ENCODE measurements at places on chromosomes 6 and 20.
A peak's percentile ranks its signal among the peaks of the same experiment; 100 is the strongest.

DNA sequence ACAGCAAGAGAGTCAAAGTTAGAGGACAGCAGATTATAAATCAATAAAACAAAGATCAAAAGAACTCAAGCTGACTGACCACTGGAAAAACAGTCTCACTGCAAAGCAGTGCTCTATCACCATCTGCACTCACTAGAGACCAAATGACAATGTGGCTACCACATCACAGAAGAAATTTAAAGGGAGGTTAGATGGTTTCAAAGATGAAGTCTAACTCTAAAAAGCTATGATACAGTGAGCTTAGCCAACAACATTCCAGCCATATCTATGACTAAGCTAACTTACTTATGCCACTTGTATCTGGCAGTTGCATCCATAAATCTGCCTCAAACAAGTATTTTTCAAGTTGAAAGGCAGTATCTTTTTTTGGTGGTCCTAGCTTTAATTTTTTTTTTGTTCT, 68.6 kb downstream of the ARHGAP18 start:
- DNase-seq: peak; percentile 52

GRCh38 chr20:20503777-20504530, 136.1 kb downstream of the INSM1 start:
- no peak for DNase-seq

- DNase-seq: peak; percentile 73
Observed at GRCh38 chr6:11734861-11735613, 43.6 kb downstream of the ADTRP start.

DNA sequence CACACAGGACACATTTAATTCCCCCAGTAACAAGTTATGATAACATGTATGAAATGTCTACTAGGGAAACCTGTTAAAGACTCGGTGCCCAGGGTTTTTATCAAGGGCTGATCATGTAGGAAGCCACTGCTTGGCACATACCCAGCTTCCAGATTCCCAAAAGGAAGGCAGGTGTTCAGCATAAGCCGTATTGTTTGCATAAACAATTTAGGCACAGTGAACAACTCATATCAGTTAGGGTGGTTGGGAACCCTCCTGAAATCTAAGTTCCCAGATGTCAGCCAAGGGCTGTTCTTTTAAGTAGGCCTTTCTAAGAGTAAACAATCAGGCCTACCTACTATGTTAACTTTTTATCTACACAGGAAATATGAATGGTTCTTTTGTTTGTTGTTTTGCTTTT, 74.1 kb downstream of the ASXL1 start:
- DNase-seq: no peak

- DNase-seq: peak; percentile 68
Observed at GRCh38 chr6:36724514-36725390, 27.1 kb downstream of the RAB44 start.

DNA sequence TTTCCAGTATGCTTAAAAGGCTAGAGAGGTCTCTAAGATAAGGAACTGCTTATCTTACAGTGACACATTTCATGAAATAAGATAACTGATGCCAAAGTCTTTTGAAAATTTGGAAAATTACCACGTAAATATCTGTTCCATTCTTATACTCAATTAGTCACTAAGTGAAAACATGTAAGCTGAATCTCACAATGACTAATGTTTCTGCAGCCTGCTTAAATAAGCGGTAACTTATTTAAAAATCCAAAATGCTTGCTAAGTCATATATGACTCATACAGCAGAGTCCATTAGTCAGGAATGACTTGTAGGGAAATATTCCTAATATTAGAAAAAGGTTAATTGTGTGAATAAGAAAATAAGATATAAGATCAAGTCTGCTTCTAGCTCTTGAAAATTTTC, 27.8 kb upstream of the LGSN start:
- DNase-seq: peak; percentile 98

- peak; percentile 9 for DNase-seq
Observed at GRCh38 chr6:70860045-70860444, 96.8 kb downstream of the B3GAT2 start.
